T-helper 9 cell (primary cell): ENCODE measurements at places on chromosomes 7 and 10.
A peak's percentile ranks its signal among the peaks of the same experiment; 100 is the strongest.

- peak; percentile 10 for DNase-seq
Measured at GRCh38 chr7:149620961-149621360, 123.4 kb upstream of the ZNF746 start.

- DNase-seq, result peak; percentile 78
Measured at GRCh38 chr7:101169838-101170551, 4.6 kb upstream of the VGF start.

GRCh38 chr10:99235658-99236626 lies at the start of gene HPSE2:
Gene HPSE2, minus strand, starts transcription at chr10:99235852.
- no peak for DNase-seq

DNA sequence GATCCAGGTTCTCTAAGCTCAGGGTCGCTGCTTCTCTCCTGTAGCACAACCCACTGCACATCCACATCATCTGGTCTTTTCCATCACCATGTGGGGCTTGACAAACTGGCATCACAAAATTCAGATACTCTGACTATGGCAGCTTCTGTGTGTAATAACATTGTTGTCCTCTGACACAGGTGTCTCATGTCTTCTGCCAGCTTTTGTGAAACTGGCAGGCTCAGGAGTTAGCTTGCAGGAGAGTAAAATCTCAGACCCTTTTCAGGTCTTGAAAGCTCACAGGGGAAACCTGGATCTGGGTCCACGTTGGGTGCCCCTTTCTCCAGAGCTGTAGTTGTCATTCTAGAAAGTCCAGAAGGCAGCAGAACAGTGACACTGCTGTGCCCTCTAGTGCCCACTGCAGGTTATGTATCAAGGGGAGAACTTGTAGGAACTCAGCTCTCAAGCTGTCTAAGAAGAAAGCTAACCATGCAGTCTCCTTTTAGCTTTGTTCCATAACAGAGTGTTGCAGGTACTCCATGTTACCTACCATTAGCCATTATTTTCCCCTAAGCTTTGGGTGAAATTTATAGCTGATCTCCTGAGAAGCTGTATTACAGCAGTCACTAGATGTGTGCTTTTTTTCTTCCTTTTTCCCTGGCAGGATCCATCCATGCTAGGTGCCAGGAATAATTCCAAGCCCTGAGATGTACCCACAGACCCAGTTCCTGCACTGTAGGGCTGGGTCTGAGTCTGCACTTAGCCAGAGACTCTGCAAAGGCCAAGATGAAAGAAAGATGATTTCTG lies 102.7 kb downstream of the ZNF248 start:
- no peak for DNase-seq

- DNase-seq, result no peak
Measured at GRCh38 chr7:17444673-17445072, 146.2 kb downstream of the AHR start.

GRCh38 chr10:84593506-84593905 lies 265.1 kb downstream of the CCSER2 start:
- no peak for DNase-seq
